ENCODE measurements at places on chromosomes 6 and 20.

GRCh38 chr6:147986846-147987245, 355.8 kb upstream of the SASH1 start:
- DNase-seq, result no peak

DNA sequence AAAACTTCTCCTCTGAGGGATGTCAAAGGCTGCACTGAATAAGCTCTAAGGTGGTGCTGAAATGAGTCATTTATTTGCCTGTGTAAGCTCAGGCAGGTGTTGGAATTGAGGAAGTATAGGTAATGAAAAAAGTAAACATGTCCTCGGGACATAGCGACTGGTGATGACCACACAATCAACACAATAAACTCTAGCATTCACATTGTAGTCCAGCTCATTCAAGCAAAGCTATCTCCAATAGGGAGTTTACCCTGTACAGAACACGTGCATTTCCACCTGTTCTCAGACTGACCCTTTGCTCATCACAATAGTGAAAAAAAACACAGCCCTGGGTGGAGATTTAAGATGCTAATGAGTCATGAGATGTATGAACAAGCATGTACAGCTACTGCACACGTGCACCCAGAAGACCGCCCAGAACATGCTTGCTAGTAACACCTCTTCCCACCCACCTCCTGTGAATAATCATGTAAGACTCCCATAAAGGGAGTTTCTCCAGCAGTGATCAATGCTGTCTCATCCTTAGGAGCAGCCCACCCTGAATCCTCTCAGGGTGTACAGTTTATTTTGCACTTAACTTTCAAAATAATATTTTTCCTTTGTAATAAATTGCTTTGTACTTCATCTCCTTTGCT, 33.0 kb upstream of the POU5F1 start:
- DNase-seq, result no peak

DNA sequence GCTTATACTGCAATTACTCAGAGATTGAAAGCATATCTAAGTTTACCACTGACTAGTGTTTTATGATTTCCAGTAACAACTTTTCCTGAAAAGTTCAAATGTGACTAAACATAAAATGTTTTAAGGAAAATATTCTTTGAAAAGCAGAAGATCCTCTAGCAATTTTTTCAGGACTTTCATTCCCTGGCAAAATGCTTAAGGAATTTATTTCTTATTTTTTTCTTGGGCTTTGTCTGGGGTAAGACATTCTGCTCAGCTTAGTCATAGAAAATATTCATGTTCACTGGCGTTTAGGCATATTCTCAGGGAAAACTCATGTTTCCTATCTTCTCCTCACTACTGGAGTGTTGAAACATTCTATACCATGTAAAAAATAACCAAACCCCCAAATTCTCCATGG, 235.3 kb upstream of the CEP162 start:
- DNase-seq, result no peak

DNA sequence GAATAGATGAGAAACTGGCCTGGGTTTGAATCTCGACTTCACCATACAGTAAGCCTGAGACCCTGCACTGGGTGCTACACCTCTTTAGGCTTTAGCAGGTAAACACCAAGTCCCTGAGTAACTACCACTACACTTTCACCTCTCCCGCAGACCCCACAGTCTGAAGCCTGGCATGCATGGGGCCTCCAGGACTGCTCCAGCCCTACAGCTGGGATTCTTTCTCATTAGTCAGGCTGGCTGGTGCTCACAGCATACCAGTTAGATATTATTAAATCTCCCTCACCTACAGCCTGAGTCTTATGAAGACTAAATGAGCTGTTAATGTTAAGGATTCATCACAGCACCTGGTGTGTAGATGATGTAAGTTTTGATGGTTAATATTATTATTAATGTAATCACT, 388.7 kb downstream of the ARHGAP18 start:
- no peak for DNase-seq

GRCh38 chr6:228881-229651, 63.2 kb upstream of the DUSP22 start:
- peak; percentile 54 for DNase-seq

- DNase-seq, result peak; percentile 13
Observed at GRCh38 chr6:141248021-141248799, 884.5 kb upstream of the GJE1 start.

DNA sequence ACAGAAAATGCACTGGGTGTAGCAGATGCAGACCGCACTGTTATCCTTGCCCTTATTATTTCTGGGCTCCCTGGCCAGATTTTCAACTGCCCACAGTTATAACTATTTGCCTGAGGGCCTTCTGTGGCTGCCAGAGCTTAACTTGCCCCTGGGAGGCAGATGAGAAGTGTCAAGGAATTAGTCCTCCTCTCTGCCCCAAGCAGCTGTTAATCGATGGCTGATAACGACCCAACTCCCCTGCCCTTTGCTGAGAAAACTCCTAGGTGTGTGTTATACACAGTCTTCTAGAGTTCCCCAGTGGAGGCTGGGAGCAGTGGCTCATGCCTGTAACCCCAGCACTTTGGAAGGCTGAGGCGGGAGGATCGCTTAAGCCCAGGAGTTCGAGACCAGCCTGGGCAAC, 44.4 kb upstream of the SHLD1 start:
- DNase-seq, result no peak

GRCh38 chr6:5014072-5014561, 10.3 kb upstream of the RPP40 start:
- no peak for DNase-seq

DNA sequence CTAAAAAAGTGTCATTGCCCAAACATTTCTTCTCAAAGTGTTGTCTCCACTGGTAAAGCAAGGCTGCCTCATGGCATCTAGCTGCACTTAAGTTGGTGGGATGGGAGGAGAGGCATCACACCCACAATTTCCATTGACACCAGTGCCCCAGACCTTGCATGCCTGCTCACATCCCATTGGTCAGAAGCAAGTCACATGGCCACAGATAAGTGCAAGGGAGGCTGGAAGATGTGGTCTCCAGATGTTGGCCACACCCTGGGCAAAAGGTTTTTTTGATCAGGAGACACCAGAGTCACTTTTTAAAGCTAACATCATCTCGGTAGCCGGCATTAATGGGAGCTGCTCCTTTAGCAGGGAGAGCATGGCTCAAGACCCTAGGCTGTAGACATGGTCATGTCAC, 157.1 kb upstream of the CST7 start:
- no peak for DNase-seq

DNA sequence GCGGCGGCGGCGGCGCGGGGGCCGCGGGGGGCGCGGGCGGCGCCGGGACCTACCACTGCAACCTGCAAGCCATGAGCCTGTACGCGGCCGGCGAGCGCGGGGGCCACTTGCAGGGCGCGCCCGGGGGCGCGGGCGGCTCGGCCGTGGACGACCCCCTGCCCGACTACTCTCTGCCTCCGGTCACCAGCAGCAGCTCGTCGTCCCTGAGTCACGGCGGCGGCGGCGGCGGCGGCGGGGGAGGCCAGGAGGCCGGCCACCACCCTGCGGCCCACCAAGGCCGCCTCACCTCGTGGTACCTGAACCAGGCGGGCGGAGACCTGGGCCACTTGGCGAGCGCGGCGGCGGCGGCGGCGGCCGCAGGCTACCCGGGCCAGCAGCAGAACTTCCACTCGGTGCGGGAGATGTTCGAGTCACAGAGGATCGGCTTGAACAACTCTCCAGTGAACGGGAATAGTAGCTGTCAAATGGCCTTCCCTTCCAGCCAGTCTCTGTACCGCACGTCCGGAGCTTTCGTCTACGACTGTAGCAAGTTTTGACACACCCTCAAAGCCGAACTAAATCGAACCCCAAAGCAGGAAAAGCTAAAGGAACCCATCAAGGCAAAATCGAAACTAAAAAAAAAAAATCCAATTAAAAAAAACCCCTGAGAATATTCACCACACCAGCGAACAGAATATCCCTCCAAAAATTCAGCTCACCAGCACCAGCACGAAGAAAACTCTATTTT, 2.0 kb downstream of the FOXC1 start:
- peak; percentile 53 for DNase-seq

GRCh38 chr6:13295576-13295975, 32.8 kb downstream of the TBC1D7 start:
- no peak for DNase-seq

DNA sequence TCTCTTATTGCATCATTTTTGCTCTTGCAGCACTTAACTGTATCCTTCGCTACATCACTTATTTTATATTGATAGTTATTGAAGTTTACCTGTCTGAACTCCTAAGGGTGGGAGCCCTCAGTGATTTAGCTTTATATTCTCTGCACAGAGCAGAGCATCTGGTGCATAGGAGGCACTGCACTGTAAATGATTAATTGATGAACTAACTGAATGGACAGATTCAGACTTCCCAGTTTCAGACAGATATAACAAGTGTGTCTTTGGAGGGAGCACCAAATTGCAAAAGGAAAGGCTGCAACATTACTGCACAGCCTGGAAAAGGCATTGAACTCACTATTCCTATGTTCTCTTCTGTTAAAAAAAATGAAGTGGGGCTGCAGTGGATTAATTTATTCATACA, 160.3 kb downstream of the EDN1 start:
- DNase-seq, result no peak

GRCh38 chr6:87832025-87832825, 130.2 kb upstream of the AKIRIN2 start:
- DNase-seq, result peak; percentile 36

- no peak for DNase-seq
Observed at GRCh38 chr6:12353731-12354130, 63.6 kb downstream of the EDN1 start.

DNA sequence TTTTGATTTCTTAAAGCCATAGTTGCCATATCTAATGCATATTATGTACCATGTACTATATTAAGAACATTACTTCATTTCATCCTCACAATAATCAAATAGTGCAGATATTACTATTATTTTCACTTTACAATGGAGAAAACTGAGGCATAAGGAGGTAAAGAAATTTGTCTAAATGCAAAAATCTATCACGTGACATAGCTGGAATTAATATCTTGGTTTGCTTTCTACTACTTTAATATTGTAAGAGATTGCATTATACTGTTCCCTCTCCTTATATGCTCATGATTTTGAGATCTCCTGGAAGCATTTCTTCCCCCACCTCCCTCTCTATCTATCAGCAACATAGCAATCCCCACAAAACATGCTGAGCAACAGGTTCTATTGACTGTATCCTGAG, 330.8 kb upstream of the SPTLC3 start:
- DNase-seq, result no peak

Data from GM20000 (cell line).